Activated T-cell treated with anti-CD3 and anti-CD28 coated beads, Interleukin-2, amount 50 U/mL, for 48 hours (primary cell): ENCODE measurements at places on chromosomes 7 and 10.

DNA sequence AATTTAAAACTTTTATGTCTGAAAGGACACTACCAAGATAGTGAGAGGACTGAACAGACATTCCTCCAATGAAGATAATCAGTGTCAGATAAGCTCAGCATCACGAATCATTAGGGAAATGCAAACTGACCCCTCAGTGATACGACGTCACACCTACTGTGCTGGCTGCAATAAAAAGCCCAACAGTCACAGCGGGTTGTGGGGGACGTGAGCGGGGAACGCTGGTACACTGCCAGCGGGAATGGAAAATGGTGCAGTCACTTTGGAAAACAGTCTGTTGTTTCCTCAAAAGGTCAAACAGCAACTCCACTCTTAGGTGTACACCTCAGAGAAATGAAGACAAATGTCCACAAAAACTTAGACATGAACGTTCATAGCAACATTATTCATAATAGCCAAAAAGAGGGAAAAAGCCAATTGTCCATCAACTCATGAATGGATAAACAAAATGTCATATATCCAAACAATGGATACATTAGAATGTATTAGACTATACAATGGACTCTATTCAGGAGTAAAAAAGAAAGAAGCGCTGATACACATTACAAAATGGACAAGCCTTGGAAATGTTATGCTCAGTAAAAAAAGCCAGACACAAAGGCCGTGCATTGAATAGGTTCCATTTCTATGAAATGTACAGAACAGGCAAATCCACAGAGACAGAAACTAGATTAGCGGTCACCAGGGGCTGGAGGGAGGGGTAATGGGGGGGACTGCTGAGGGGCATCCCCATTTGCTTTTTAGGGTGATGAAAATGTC, 2.4 kb upstream of the ECHS1 start:
- no peak for DNase-seq

DNA sequence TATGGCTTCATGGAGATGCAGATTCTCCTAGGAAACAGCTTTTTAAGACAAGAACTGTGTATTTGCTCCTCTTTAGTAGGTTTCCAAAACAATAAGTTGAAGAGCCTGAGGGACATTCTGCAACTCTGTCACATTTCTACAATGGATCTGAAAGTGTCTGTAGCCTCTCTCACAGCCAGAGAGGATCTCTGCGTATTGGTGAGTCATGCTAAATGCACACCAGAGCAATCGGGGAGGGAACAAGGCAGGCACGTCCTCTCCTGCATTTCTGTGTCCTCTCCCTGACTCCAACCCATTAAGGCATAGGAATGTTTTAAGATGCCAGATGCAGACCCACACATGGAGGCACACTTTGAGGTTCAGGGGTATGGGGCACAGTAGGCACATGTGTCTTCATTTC, 1126.4 kb upstream of the GHITM start:
- no peak for DNase-seq

- no peak for DNase-seq
Measured at GRCh38 chr10:3942937-3943489, 158.0 kb upstream of the KLF6 start.

DNA sequence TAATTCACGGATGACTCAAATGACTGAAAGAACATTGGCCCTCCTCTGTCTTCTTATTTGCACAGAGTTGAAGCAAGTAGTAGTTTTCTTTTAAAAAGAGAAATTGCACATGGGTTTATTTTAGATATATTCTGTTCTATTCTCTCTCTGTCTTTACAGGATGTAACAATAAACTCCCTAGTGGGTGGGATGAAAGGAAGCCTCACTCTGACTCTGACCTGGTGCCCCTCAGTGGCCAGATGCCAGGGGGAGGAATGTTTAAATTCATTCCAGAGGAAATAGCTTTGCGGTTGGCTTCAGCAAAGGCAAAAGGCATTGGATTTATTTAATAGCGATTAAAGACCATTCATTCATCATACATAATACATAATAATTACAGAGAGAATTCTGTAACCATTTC, 156.4 kb upstream of the MTPN start:
- no peak for DNase-seq

DNA sequence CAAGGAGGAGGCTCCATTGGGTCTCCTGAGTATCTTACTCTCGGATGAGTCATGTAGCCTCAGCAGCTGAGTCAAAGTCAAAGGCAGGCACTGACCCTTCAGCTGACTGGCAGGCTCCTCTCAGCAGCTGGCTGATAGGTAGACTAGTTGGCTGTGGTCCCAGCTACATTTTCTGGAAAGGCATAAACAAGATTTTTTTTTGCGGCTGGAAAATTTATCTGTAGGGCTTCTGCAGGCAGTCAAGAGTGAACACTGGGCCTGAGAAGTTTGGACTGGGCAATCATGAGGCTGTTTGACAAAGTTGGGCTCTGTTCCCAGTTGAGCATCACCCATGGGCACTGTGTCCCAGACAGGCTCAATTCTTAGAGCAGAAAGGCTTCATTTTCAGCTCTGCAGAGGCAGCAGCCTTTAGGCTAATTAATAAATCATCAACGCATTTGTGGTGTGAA, 796.2 kb downstream of the CCSER2 start:
- DNase-seq = no peak

DNA sequence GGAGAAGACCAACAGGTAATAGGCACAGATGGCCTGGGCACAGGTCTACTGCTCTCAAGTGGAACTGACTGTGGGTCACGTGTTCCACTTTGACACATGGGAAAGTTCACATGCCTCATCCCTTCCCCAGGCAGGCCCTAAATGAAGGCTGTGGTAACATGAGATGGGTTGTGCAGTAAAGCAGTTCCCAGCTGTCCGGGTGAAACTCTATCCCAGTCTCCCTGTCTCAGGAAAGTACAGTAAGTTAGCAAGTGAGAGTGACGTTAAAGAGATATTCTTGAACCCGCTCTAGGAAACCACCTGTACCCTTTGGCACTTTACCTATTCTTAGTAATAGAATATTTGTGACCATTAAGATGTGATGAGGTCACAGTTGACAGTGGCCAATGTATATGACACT, 343.7 kb upstream of the AOAH start:
- DNase-seq = no peak

- DNase-seq = no peak
Measured at GRCh38 chr10:29951441-29951931, 107.9 kb downstream of the JCAD start.

GRCh38 chr7:159108941-159109652, 35.6 kb downstream of the VIPR2 start:
- no peak for DNase-seq

- DNase-seq = no peak
Measured at GRCh38 chr7:30493228-30493627, 11.4 kb downstream of the GGCT start.

DNA sequence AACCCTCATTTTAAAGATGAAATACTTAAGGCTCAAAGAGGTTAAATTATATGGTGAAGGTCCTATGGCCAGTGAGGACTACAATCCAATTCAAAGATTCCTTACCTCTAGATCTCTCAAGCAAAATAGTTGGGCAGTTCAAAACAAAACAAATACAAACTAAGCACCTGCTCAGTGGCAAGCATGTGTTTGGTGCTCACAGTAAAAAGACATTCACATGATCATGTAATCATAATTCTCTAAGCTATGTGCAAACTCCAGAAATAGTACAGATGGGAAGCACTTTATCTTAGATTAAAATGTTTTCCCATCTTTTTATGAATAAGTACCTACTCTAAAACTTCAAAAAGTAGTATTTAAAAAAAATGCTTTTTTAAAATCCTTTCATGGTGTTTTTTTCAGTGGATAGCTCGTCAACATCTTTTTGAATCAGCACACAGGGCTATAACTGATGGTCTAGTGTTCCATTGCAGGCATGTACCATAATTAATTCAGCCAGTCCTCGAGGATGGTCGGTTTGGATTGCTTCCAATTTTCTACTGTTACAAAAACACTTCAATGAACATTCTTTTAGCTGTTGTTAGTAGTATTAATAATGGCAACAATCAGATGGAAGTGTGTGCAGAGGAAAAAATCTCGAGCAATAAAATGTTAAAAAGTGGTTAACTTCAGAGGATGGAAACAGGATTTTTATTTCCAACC, 58.4 kb downstream of the CHCHD3 start:
- DNase-seq = no peak

DNA sequence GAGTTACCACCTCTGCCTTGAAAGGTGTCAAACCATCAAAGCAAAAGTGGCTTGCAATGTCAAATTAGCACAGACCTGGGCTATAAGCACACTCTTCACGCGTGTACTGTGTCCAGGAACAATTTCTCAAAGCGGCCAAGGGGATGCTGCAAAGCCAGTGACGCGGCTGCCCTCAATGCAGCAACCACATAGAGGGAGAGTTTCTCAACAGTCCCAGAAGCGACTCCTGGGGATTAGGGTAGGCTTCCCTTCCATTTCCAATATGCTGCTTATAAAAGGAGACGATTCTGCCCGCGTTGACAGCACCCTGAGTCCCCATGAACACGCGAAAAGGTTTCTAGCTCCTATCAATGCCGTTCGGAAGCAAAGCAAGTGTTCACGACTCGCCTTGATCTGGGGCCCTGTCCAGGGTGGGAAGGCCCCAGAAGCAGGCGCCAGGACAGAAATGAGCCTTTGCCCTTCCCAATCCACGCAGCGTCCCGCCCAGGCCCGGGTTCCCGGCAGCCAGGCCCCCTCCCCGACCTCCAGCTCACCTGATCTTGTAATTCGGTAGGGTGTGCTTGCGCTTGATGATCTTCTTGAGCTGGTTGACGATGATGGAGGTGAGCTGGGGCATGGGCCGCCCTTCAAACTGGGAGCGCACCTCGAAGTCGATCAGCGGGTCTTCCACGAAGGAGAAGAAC, 1.3 kb downstream of the PDZD8 start:
- DNase-seq = peak; percentile 58

DNA sequence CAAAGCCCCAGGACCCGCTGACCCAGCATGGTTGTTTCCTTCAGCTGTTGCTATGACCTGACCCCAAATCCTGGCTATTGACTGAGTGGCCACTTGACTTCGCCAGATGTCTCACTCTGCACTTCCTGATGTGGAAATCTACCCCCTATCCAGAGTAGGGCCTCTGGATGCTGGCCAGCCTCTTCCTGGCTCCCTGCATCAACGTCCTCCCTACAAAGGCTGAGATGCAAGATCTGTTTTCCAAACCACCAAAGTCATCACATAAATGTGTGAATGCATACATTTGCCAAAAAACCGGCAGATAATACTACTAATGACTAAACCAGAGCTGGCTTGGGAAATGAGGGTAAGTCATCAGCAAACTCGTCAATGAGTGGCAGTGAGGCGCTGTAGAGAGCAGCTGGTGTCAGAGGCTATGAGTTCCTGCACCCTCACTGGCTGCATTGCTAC, 70.4 kb downstream of the PYROXD2 start:
- no peak for DNase-seq

GRCh38 chr7:80648031-80648600, 9.7 kb downstream of the CD36 start:
- DNase-seq = no peak

- no peak for DNase-seq
Measured at GRCh38 chr7:33892945-33893344, 12.4 kb upstream of the BMPER start.

GRCh38 chr10:33335551-33335800, 1.0 kb upstream of the NRP1 start:
- DNase-seq = no peak

DNA sequence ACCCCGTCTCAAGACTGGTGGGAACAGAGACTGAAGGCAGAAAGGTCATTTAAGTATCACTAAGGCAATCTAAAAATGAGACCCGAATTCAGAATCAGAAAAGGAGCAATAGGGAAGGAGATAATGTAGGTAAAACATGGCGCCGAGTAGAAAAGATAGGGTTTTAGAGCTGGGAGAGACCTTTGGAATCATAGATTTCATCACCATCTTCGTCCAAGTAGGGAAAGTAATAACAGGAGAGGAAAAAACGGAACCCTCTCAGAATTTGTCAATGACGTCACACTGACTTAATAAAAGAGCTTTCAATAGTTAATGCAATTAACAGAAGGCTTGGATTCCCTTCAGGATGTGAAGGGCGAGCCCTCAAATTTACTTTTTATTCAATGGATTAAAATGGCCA, 1.0 kb upstream of the UBN2 start:
- no peak for DNase-seq

- no peak for DNase-seq
Measured at GRCh38 chr10:14080795-14081194, 249.9 kb downstream of the FRMD4A start.

GRCh38 chr7:77888998-77889397, 90.4 kb downstream of the PHTF2 start:
- DNase-seq = no peak

GRCh38 chr7:18386607-18387006, 108.9 kb upstream of the HDAC9 start:
- no peak for DNase-seq

GRCh38 chr7:155361346-155361680, 63.6 kb downstream of the INSIG1 start:
- no peak for DNase-seq

- no peak for DNase-seq
Measured at GRCh38 chr7:158044482-158044823, 543.2 kb downstream of the PTPRN2 start.

DNA sequence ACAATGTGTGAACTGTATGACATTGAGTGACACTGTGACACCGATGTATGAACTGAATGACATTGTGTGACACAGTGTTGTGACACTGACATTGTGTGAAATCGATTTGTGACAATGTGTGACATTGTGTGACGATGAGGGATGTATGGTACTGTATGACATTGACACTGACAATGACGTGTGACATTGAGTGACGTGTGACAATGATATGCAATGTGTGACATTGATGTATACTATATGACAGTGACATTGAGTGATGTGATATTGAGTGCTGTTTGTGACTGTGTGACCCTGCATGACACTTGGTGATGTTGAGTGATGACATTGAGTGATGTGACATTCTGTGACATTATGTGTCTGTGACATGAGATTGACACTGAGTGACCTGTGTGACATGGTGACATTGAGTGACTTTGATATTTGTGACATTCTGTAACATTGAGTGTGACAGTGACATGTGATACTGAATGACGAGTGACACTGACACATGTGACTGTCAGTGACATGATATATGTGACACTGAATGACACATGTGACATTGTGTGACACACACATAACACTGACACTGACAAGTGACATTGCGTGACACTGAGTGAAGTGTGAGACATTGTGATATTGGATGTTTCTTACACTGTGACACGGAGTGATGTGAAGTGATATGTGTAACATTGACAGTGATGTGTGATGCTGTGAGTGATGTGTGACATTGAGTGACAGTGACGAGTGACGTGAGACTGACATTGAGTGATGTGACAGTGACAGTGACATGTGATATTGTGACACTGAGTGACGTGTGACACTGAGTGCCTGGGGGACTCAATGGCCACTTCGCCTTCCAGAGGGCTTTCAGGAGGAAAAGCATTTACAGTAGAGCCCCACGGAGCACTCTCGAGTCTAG, 167.5 kb downstream of the PRKAG2 start:
- no peak for DNase-seq

DNA sequence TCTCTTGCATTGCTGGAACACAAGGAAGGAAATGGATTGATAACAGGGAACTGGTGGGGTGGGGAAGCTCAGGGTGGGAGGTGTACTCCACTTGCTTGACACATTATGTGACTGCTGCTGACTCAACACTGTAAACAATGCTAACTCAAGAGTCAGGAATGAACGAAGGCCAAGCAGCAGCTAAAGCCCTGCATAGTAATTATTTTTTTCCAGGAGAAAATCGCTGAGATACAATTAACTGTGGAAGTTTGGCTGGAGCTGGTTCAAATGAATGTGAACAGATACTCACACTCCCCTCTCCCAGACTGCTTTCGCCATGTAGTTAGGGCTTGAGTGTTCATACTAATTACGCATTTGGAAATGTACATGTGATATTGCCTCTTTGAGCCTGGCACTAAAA, 170.9 kb upstream of the AOAH start:
- no peak for DNase-seq
